ENCODE measurements at places on chromosomes 12 and 14. TPM values are rescaled to one million over a fixed set of nuclear protein-coding genes. Genes with fewer than 3 reads are reported as not detected.

IQSEC3 gene
- 0.29 TPM for total RNA-seq

CMTM5 gene
- 29.1 TPM for total RNA-seq

ACRBP gene
- 3.4 TPM for total RNA-seq

TUBA1A gene
- 282 TPM for total RNA-seq

KRT77 gene
- not detected for total RNA-seq

DACT1 gene
- 1.8 TPM for total RNA-seq

LMNTD1 gene
- not detected for total RNA-seq

DNA sequence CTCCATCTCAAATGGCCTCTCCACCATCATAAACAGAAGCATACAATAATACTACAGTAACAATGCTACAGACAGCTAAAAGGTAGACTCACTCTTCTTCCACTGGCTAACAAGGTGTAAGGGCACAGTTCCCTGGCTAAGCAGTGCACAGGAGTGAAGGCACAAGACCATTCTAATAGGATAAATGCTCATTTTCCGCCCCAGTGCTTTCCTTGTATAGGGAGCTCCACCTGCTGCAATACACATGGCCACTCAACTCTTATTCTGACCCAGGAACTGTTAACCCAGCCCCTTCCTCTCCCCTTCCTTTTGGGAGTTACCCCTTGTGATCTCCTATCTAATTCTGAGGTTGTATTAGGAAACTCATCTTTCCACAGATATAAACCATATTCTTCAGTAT lies 124.6 kb downstream of the KCNK10 start:
- no peak for DNase-seq

- DNase-seq: no peak
Measured at GRCh38 chr12:74644681-74645080, 107.0 kb downstream of the ATXN7L3B start.

DNA sequence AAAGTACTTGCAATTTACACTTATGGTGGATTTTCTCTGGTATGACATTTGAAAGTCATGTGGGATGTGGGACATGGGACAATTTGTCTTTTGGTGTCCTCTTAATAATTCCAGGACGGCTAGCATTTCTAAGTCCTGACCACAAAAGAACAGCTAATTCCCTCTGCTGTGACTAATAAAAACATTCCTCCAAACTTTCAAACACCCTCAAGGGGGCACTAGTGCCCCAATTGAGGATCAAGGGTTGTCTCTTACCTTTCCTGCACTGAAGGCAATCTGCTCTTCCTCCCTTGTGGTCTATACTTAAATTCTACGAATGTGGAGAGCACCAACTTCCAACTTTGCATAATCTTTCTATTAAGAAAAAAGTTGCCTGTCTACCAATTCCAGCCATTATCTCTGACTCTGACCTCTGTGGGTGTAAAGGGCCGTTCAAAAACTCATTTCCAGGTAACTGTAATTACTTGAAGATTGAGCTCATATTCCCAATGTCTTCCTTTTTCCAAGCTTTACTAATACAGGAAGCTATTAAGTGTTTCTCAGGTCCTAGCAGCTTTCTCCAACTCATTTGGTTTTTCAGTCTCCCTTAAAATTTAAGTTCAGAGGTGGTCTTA lies 210.2 kb downstream of the PTPRO start:
- no peak for DNase-seq

DNA sequence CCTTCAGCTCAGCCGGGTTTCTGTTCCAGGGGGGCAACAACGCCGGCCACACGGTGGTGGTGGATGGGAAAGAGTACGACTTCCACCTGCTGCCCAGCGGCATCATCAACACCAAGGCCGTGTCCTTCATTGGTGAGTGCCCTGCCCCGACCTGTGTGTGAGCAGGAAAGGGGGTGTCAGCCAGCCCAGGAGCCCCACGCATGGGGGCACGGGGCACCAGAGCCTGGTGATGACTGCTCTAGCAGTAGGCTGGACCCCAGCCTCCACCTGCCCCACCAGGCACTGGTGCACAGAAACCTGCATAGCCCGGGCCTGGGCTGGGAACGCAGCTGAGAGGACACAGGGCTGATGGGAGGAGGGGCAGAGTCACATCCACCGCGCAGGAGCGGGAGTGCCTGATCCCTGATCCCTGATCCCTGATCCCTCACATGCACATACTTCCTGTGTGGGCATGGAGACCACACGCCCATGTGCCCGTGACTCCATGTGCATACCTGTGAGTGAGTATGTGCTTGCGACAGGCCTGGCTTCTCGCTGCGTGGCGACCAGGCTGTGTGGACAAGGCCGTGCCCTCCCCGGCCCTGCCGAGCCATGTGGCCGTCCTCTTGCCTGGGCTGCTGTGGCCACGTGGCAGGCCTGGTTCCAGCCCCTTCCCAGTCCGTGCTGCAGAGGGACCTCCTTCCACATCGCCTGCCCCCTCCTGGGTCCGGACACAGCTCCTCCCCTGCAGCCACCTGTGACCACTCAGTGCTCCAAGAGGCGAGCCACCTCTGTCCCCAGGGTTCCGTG lies 11.2 kb downstream of the ADSS1 start:
- no peak for DNase-seq

GRCh38 chr12:89278169-89278568 lies 74.1 kb downstream of the DUSP6 start:
- DNase-seq: no peak

GRCh38 chr12:77087427-77087826 lies 22.1 kb upstream of the E2F7 start:
- no peak for DNase-seq

DNA sequence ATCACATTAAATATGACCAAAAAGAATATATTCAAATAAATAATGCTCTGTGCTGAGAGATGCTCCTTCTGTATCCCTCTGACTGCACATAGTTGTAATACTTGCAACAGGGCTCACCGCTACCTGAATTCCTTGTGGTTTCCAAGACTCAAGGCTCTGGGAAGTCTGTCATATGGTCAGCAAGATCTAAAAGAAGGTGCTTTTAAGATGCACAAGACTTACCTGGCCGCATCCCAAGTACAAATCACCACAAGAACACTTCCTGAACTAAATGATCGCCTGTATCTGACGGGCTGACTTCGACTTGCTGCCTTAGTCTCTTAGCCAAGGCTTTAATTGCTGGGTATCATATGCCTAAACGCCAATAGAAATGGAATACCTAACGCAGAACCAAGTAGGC lies 67.2 kb downstream of the HECTD4 start:
- DNase-seq: no peak

- no peak for DNase-seq
Measured at GRCh38 chr12:44571006-44571550, 305.0 kb downstream of the NELL2 start.

GRCh38 chr12:30814295-30814655 lies 59.5 kb upstream of the CAPRIN2 start:
- no peak for DNase-seq

DNA sequence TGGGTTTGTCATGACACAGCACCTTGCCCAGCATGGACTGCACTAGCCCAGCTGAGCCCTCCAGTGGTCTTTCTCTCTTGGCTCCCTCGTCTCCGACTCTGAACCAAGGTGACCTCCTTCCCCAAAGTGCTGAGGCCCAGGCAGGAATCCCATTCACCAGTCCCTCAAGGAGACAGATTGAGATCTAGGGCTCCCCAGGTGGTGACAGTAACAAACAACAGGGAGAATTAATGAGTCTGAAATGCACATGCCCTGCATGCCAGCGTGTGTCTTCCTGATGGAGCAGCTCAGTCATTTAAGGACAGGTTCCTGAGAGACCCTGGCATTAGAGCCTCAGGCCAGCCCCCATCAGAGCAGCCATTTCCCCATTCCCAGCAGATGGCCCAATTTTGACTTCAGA lies 51.4 kb upstream of the OAS1 start:
- DNase-seq: no peak

DNA sequence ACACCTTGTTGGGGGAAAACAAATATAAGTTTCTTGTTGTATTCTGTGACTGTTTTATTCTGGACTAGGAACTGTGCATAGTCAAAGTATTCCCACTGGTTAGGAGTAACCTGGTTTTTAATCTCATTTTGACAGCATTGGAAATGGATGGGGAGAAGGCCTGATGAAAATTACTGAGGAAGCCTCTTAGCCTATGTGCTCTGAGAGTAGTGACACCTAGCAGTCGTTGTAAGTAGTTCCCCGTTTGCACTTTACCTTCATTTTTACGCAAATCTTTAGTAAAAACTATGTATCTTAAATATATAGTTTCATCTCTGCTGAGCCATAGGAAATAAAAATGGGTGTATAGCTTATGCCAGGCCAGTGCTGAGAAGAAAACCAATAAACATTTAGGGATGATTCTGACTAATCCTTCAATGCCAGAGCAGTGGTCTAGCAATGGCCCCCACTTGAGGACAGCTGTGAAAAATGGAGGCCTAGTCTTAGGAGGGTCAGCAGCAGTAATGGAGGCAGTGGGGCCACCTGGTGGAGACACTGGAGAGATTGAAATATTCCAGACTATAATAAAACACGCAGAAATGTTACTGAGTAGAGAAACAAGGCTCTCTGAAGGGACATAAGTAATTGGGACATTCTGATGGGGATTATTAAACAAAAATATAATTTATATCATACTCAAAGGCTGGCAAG lies 133.2 kb upstream of the NOVA1 start:
- no peak for DNase-seq

DNA sequence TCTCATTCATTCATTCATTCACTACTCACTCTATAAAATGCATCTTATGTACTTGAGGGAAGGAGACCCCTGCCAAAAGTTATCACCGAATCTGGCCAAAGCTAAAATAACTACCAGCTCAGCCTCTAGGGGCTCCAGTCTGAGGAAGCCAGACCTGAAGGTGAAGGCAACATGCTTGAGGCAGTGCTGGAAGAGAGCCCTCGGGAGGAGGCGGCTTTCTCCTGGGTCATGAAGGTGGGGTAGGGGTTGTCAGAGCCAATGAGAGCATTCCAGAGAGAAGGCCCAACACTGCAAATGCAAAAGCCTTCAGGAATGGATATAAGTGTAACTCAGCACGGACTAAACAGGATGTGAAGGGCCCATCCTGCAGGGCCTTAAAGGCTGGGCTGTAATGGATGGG lies 62.4 kb downstream of the GSC start:
- no peak for DNase-seq

- no peak for DNase-seq
Measured at GRCh38 chr14:105131241-105131640, 37.3 kb downstream of the JAG2 start.

GRCh38 chr14:56801920-56802319 lies 8.4 kb downstream of the OTX2 start:
- DNase-seq: no peak

DNA sequence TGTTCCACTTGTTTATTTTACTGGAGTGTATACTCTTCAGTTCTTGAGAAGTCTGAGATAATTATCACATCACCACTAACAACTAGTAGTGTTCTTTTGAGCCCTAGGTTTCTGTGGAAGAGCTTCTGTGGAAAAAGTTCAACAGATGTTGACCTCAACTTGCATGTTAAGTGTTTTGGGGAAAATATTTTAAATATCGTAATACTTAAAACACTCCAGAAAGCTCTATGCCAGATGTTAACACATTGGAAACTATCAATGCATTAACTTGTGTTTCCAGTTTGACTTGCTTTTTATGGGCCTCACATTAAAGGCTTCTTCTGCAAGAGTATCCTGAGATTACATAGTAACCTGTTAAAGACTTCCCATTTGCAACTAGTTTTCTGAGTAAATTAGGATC lies 173.1 kb downstream of the DUSP6 start:
- no peak for DNase-seq

Measured in T-helper 17 cell (primary cell).